ENCODE measurements at places on chromosomes 5 and 9.

DNA sequence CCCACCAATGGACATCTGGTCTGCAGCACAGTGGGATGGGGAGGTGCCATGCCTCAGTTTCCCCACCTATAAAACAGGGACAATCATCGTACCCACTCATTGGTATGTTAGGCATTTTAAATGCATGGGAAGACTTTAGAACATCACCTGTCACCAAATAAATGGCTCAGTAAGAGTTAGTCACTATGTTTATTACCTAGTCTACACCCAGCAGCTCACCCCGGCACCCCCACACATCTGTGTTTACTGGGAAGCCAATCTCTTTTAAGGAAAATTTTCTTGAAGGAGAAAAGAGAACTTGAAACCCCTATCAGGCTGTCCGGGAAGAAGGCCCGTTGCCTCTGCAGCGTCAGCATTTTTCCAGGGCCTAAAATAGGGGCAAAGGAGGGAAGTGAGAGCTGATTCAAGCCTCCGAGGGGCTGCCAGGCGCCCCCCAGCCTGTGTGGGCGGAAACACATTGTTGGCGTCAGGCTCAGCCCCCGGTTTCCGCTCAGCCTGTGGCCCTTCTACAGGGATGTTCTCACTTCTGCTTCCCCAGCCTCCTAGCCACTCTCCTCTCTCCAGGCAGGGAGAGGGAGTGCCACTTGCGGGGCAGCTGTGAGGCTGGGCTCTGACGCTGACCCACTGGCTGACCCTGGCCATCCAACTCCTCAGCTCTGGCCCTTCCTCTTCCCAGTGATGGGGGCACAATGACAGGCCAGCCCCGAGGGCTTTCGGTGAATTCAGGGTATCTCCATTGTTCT, 4.6 kb downstream of the CSF1R start:
- DNase-seq = no peak

- no peak for DNase-seq
Measured at GRCh38 chr5:113068559-113068958, 92.0 kb downstream of the DCP2 start.

DNA sequence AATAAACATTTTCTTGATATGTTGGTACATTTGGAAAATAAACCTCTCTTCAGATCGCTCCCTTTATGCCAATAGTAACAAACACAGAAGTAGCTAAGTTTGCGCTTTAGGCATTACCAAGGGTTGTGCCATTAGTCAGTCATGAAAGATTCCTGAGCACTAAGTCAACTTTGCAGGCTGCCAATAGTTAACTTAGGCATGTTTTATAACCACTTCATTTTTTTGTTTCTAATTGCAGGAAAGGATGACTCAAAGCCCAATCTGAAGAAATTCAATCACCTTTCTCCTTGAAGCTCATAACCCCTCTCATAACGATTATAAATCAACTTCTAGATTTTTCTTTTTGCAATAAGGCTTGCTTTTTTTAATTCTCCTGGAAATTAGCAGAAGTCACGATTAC, 517.0 kb downstream of the AGTPBP1 start:
- no peak for DNase-seq

DNA sequence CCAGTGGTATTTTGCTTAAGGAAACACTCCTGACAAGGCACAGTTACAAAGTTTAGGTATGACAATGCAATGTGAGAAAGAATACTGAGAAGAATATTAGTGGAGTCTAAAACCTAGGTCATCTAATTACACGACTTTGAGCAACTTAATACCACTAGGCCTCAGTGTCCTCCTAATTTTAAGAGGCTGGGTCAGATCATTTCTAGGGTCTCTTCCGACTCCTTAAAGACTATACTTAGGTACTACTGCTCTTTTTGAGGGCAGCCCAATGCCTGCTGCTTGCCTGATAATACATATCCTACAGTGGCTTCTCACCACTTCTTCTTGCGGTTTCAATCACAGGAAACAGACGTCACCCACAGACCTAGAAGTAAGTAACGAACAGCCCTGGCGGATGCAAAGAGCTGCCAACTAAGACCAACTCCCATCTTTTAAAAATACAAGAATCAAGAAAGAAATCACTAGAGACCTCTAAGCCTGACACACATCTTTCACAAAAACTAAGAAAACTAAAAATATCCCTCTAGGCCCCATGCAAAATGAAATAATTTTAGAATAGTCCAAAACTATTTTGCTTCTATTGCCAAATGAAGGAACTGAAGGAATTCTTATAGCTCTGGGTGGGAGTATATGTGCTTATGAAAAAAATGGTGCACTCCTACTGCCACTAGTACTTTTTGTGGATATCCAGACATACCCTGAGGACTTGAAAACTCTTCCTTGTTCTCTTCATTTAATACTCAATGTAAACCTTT, 13.1 kb downstream of the DIAPH1 start:
- DNase-seq = no peak

- DNase-seq = no peak
Measured at GRCh38 chr9:96420468-96421219, 2.5 kb upstream of the ZNF367 start.

GRCh38 chr5:6473284-6473683, 24.6 kb downstream of the UBE2QL1 start:
- DNase-seq = no peak

- peak; percentile 1 for DNase-seq
Measured at GRCh38 chr9:23123048-23123632, 676.5 kb downstream of the DMRTA1 start.

GRCh38 chr5:179875741-179876609, 17.4 kb upstream of the MRNIP start:
- DNase-seq = no peak

DNA sequence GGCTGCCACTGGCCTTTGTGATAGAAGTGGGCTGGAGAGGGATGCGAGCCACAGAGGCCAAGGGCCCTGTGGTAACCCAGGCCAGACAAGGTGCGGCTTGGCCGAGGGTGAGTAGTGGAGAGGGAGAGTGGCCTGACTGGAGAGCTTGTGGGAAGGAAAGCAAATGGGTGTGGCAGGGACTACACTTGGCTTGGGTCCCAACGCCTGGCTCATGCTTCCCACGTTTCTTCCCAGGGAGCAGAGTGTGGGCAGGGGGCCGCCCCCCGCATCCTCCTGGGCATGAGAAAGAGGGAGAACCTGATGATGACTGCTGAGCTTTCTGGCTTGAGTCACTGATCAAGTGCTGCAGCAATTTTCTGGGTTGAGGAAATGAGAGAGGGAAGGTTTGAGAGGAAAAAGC, 95.7 kb downstream of the ANKH start:
- no peak for DNase-seq

DNA sequence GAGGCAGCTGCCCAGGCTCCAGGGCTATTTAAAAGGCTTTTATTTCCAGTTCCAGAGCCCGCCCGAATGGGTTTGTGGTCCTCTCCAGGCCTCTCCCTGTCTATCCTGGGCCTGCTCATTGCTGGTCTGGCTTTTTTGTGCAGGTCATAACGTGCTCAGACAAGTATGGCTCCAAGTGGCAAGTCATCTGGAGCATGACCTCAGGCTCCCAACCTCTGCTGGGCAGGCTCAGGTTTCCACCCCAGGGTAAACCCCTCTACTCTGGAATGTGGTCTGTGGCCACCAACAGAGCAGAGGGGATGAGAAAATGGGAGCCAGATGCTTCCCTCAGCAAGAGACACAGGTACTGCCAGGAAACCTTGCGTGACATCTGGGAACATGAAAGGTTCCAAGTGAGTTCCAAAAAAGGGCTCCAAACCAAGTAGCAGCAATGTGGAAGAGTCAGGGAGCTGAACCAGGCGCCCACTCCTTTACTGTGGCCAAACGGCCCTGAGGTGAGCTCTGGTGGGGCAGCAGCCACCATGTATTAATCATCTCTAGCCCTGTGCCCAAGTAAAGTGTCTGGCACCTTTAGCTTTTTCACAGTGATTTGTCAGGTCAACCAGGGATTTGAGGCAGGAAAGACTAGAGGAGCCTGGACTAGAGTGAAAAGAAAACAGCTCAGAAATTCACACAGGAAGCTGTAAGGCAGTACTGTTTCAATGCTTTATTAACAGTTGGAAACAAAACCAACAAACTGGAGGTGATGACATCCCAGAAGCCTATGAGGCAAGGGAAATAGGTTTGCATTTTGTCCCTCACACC, 25.7 kb downstream of the PCDHGC5 start:
- no peak for DNase-seq

- DNase-seq = peak; percentile 90
Measured at GRCh38 chr5:168317521-168318147, 26.2 kb downstream of the WWC1 start.

- no peak for DNase-seq
Measured at GRCh38 chr9:127568618-127568970, 43.5 kb upstream of the STXBP1 start.

GRCh38 chr5:107651325-107651724, 19.4 kb downstream of the EFNA5 start:
- DNase-seq = no peak

- no peak for DNase-seq
Measured at GRCh38 chr9:127539982-127540663, 72.0 kb upstream of the STXBP1 start.
